ENCODE measurements at places on chromosomes 1 and 21.

DNA sequence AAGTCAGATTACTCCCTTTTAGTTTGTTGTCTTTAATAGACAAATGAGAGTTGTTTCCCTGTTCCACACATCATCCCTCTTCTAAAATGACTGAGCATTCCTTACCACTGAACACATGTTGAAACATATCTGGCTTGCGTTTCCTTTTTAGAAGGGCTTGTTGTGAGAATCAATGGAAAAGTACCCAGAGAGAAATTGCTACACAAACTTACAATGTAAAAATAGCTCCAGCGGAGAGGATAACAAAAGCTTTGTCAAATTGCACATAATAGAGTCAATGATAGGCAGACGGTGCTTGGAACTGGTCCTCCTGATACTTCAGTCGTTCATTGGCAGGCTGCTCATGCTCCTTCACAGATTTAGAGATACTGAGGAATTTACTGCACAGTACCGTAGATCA lies 123.9 kb downstream of the CYYR1 start:
- peak; percentile 69 for DNase-seq

DNA sequence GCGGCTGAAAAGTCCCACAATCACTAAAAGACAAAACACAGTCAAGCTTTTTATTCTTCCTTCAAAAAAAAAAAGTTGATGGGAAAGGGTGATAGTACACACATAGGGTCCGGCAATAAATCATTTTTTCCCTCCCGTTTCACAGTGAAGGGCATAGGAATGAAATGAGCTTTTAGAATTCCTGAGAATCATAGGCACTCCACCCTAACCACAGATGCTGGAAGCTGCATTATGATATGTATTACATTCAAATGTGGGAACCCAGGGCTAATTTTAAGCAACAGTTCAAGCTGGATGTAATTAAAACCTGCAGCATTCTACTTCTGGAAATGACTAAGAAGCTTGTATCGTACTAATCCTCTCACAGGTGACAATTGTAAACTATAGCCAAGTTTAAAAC lies 75.7 kb upstream of the KCNJ15 start:
- peak; percentile 79 for DNase-seq

DNA sequence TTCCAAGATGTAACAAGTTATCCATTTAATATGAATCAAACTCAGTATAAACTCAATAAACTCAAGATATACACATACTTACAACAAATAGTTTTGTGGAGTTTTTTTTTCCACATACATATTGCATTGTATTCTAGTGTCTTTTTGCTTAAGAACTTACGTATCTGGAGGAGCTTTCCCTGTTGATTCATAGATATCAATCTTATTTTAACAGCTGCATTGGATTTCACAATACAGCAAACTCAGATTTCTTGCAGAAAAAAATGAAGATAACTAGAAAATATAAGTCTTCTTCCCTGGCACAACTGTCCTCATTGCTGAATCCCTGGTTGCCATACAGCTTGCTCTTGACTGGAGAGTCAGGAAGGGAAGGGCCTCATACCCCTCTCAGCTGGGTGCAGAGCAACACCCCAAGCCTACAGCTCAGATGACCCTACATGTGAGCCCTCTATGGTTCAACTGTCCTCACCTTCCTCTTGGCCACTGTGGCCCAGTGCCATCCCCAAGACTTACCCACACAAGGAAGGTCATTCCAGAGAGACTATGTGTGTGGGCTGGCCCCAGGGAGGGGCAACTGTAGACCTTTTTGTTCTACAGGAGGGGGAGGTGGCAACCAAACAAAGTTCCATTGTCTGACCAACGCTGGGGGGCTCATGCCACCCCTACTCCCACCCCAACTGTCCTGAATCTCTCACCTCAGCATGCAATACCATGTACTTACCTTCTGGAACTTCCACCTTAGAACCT lies 1.7 kb downstream of the MPZ start:
- DNase-seq: peak; percentile 48

DNA sequence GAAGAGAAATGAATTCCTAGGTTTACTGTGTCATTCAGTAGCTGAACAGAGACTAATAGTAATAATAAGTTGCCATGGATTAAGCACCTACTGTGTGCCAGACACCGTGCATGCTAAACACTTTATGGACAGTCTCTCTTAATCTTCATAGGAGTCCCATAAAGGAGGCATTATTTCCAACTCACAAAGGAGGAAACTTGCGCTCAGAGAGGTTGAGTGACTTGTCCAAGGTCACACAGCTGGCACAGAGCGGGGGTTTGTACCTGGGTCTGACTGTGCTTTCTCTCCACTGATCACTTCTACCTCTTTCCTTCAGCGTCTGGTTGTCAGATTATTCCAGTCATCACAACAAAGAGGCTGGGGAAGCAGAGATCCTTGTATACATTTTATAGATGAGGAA lies 91.3 kb downstream of the KIRREL1 start:
- DNase-seq: no peak

DNA sequence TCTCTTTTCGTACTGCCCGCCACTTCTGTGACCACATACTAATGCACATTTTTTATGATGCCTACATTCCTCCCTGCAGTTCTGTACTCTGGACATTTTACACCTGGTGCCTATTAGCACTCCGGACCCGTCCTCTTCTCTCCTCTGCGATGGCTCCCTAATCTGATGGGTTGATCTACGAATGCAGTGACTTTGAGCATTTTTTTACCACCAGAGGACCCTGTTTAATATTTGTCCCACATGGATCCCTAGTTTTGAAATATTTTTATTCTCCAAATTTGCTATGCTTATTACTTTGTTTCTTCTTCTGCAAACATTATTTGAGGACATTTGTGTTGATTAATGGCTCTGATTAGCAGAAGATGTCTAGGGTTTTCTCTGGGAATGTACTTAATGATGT lies 5.2 kb downstream of the PPFIA4 start:
- DNase-seq: no peak

- DNase-seq: no peak
Observed at GRCh38 chr1:46774297-46774696, 24.5 kb upstream of the CYP4B1 start.

DNA sequence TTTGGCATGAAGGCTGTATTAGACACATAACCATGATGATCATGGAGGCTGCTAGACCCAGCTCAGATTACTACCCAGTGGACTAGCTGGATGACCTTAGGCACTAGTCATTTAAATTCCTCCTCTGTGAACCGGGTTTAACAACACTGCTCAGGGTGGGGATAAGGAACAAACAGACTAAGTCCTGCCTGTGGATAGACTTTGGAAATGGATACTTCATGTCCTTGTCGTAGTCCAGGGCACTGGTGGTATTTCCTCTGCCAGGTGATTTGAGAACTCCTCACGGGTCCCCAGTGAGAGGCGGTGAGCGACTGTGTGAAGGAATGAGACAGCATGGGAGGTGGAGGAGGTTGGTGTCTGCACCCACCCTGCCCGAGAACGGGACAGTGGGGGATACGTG lies 72.9 kb upstream of the SELENON start:
- DNase-seq: no peak

DNA sequence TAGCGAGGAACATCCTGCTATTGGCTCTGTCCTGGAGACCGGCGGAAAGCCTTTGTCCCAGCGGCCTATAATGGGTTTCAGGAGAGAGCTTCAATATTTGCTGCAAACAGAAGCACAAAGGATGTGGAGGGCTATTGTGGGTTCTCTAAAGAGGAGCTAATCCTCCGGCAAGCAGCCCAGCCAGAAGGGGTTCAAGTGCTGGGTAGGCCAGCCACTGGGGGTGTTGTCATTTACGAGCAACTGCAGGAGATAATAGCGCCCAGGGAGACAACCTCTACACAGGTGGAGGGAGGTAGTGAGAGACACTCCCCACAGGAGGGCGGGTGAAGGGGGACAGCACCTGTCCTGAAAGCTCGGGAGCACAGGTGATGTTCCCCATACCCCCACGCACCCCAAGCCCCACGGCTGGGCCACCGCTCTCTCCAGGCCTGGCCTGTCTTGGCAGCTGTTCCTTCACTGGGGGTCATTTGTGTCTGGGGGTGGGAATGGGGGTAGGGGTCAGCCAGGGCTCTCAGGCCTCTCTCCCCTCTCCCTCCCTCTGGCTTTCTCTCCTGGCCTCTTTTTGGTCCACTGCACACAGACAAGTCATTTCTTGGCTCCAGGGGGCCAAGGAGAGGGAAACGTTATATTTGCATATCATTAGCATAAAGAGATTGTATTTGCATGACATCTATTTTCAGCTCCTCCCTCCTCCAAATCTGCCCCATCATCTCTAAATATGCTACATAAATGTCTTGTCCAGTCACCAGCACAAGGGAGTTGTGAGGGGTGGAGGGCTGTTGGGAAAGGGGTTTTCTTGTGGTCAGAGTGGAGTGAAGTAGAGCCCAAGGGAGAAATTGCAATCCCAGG lies 22.0 kb upstream of the SLC26A9 start:
- no peak for DNase-seq

DNA sequence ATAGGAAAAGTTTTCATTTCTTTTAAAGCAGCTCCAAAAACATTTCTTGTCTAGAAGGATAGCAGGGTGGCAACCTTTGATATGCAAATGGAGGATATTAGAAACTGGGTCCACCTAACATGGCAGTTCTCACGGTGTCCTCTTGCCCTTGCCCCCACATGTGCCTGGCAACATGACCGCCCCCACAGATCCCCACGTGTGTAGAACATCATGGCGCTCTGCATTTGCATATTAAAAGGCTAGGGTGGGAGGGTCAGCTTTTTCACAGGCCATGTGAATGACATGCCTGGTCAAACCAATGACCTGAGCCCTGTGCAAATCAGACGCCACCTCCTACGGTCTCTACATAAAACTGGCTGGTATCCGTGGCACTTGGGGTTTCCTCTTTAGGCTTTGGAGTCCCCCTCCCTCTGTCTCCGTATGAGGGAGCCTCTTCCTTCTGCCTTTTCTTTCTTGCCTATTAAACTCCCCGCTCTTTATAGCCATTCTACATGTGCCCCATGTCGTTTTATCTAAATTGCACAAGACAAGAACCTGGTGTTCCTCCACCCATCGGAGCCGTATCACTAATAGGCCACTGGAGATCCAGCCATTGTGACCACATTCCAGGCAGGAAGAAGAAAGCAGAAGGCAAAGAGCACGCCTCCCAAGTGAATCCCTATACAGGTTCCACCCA lies 71.3 kb downstream of the WDR4 start:
- DNase-seq: no peak

DNA sequence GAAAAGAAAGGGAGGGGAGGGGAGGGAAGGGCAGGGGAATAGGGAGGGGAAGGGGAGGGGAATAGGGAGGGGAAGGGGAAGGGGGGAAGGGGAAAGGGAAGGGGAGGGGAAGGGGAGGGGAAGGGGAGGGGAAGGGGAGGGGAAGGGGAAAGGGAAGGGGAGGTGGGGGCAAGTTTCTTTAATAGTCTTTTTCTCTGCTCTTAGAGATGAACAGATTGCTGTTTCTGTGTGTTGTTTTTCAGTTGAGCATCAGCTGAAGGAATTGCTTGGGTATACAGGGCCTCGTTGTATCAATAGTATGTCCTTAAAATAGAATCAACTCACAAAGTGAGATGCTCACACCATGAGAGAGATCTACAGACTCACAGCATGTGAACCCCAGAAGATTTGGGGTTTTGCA lies 44.8 kb upstream of the SOD1 start:
- DNase-seq: no peak

GRCh38 chr21:24023402-24023801 lies 1583.9 kb downstream of the MRPL39 start:
- peak; percentile 19 for DNase-seq

DNA sequence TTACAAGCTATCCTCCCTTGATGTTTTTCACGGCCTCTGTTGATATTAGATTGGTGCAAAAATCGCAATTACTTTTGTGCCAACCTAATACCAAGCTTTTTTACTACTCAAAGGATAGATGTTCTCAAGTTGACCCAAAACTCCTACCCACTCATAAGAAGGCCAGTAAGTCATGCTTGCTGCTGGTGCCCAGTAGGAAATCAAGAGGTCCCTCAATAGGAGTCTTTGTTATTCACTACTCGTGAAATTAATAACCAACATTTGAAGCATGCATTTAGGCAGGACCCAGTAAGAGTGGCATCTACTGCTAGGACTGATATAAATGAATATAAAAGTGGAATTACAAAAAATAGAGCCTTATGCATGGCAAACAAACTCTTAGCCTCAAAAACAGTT lies 52.6 kb downstream of the APP start:
- DNase-seq: no peak

DNA sequence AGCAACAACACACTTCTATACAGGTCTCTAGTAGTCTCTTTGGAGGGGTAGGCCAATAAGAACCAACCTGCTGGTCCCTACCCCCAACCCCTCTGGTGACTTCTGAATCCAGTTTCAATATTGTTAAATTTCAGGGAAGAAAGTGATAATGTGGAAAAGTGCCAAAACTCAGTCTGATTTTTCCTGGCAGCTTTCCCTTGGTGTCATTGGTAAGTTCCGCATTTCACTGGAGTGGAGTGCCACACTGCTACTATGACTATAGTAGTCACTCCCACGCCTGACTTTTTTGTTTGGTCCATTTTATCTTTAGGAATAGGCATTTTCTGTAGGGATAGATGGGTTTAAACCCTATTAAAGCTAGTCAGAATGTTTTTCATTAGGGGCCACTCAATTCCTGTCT lies 5.7 kb upstream of the ARID1A start:
- no peak for DNase-seq

GRCh38 chr1:112877750-112878149 lies 78.2 kb downstream of the SLC16A1 start:
- no peak for DNase-seq

DNA sequence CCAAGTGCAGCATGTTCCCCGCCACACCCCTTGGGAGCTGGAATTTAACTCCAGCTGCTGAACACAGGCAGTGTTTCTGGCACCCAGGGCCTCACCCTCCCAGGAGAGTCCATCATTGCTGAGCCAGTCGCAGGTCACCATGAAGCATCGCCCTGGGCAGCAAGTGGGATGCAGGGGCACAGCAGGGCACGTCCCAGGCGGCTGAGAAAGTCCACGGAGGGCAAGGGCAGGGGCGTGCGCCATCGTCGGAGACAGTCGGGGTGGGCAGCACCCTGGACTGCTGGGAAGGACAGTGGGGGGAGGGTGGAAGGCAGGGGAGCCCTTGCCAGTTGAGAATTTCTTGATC lies 69.2 kb upstream of the PDE9A start:
- DNase-seq: no peak

DNA sequence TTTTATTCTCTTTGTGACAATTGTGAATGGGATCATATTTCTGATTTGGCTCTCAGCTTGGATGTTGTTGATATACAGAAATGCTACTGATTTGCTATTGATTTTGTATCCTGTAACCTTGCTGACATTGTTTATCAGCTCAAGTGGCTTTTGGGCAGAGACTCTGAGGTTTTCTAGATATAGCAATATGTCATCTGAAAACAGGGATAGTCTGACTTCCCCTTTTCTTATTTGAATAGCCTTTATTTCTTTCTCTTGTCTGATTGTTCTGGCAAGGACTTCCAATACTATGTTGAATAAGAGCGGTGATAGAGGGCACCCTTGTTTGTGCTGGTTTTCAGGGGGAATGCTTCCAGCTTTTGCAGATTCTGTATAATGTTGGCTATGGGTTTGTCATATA lies 150.8 kb downstream of the FASLG start:
- DNase-seq: no peak

GRCh38 chr1:9733160-9733789 lies 81.7 kb downstream of the PIK3CD start:
- DNase-seq: no peak

GRCh38 chr1:205924460-205924790 lies 18.8 kb downstream of the SLC26A9 start:
- DNase-seq: no peak
